ENCODE measurements at places on chromosomes 11 and 22. TPM values are rescaled to one million over a fixed set of nuclear protein-coding genes. Genes with fewer than 3 reads are reported as not detected.

The CYP2D6 gene
- total RNA-seq, result 1.7 TPM

The OR51B5 gene
- not detected for total RNA-seq

The PIK3IP1 gene
- total RNA-seq, result 0.68 TPM

The PHLDA2 gene
- 18.7 TPM for total RNA-seq

The SPON1 gene
- total RNA-seq, result 41.4 TPM

The IL18 gene
- 32.8 TPM for total RNA-seq

The OR52H1 gene
- total RNA-seq, result not detected

The OR52R1 gene
- not detected for total RNA-seq

The IRAG1 gene
- 0.35 TPM for total RNA-seq

The TNNI2 gene
- total RNA-seq, result 8.6 TPM

The BET1L gene
- total RNA-seq, result 56.8 TPM

The PKDREJ gene
- 0.05 TPM for total RNA-seq

The MIOX gene
- not detected for total RNA-seq

The APOL5 gene
- not detected for total RNA-seq

The OR5T2 gene
- total RNA-seq, result not detected

The NCR3LG1 gene
- total RNA-seq, result 14.8 TPM

The BAIAP2L2 gene
- total RNA-seq, result 4.9 TPM

The TSPAN18 gene
- total RNA-seq, result 7.4 TPM

The SLC37A2 gene
- 13.8 TPM for total RNA-seq

The OR52A1 gene
- not detected for total RNA-seq

The TOMT gene
- not detected for total RNA-seq

The DGAT2 gene
- 75.8 TPM for total RNA-seq

The SNX32 gene
- total RNA-seq, result not detected

The C11orf91 gene
- total RNA-seq, result not detected

The UBQLN3 gene
- total RNA-seq, result not detected

The CAVIN3 gene
- total RNA-seq, result 7.7 TPM

The LIF gene
- 8.0 TPM for total RNA-seq

The FOLR3 gene
- total RNA-seq, result not detected

The LARGE1 gene
- total RNA-seq, result 5.8 TPM

The ACO2 gene
- 90.5 TPM for total RNA-seq

The CREB3L1 gene
- 24.9 TPM for total RNA-seq

The KCTD21 gene
- 6.4 TPM for total RNA-seq

The INS gene
- total RNA-seq, result not detected

The KRTAP5-8 gene
- total RNA-seq, result not detected

The TMEM223 gene
- total RNA-seq, result 22.7 TPM

All from Caco-2 (cell line).